ENCODE measurements at places on chromosomes 3 and 15.

GRCh38 chr15:88613074-88613944, 7.8 kb upstream of the AEN start:
- DNase-seq = no peak

DNA sequence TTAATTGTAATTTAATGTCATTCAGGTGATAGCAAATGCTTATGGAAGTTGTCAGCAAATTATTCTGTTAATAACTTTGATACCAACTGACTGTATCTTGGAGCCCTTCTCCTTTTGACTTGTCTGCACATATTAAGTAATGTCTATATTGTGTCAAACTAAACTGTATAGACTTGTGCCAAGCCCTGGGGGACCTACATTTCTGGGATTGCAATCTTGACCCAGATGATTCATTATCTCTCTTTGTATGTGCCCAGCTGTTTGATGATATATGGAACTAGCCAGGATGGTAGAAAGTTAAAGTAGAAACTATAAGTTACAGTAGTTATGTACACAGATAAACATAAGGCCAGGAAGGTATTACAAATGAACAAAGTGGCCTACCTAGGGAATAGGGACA, 402.8 kb upstream of the RARB start:
- no peak for DNase-seq

- DNase-seq = no peak
Observed at GRCh38 chr3:11835028-11835639, 11.6 kb downstream of the TAMM41 start.

DNA sequence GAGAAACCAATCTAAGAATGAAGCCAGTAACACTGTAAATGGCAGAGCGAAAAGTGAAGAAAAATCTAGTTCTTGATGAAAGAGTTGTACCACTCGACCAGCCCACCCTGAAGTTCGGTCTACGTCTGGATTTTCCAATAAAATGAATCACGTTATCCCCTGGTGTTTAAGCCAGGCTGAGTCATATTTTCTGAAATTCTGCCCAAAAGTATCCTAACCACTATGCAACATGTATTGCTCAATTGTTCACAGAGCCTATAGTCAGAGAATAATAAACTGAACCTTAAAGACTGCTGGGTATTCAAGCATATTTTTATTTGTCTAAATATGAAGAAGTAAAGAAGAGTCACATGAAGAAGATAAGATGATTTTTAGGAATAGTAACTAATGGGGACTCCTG, 245.7 kb downstream of the FGF12 start:
- DNase-seq = no peak

GRCh38 chr3:101780661-101781060, 1.6 kb downstream of the NXPE3 start:
- DNase-seq = no peak

DNA sequence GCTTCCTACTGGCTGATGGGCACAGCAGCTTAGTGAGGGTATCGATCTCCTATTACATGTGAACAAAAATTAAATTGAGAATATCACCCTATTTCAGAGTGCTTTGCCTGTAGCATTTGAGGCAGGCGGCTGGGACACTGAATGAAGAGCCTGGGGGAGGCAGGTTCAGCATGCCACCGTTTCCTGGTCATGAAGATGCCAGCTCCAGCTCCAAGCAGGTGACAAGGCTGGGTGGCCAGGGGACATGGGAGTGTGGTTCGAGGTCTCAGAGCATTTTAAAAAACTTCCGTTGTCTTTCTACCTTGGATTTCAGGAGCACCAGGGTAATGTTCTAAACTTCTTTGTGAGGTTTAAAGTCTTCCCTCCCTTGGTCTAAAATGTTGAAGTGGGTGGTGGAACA, 158.2 kb downstream of the RPLP1 start:
- no peak for DNase-seq

- DNase-seq = no peak
Observed at GRCh38 chr3:14131134-14131533, 6.3 kb downstream of the TMEM43 start.

DNA sequence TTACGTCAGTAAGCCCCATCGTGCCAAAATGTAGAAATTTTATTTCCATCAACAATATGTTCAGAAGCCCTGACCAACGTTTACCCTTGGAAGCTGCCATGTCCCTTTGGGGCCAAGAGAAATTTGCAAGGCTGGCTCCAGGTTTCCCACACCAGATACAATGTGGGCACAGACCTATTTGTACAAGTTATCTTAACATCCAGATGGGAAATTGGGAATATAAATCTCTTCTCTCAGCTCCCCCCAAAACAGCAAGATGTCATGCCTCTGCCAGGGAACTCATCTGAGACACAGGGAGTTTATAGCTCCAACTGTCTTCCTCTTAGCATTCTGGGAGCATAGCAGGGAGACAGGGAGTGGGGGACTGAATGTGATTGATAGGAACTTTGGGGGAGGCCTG, 9.3 kb upstream of the DPPA2 start:
- no peak for DNase-seq

- no peak for DNase-seq
Observed at GRCh38 chr3:138943724-138944653, 2.9 kb downstream of the FOXL2 start.

Measured in left forelimb (tissue), 1 donor.